ENCODE measurements at places on chromosomes 3 and 15.

DNA sequence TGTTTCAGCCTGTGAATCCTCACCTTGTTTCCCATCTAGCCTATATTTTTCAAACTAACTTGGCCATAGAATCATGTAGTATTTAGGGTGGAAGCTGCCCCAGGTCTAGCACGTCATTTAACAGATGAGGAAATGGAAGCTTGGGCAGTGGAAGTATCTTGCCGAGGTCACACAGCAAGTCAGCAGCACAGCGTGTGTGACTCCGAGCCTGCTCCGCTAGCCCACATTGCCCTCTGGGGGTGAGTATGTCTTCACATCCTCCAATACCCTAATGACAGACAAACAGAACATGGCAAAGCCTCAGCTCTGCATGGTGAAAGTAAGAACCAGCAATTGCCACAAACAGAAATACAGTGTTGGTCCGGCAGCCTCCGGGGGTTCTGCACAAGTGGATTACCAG is 2.2 kb upstream of the CCR5 start:
- peak; percentile 36 for DNase-seq

- no peak for DNase-seq
These were observed 303.5 kb upstream of the LRRFIP2 start for GRCh38 chr3:37477711-37478487.

GRCh38 chr3:197561926-197562325 is 6.2 kb upstream of the BDH1 start:
- DNase-seq, result no peak

GRCh38 chr3:9934235-9934621 is 594 bp downstream of the CRELD1 start:
- DNase-seq, result no peak

DNA sequence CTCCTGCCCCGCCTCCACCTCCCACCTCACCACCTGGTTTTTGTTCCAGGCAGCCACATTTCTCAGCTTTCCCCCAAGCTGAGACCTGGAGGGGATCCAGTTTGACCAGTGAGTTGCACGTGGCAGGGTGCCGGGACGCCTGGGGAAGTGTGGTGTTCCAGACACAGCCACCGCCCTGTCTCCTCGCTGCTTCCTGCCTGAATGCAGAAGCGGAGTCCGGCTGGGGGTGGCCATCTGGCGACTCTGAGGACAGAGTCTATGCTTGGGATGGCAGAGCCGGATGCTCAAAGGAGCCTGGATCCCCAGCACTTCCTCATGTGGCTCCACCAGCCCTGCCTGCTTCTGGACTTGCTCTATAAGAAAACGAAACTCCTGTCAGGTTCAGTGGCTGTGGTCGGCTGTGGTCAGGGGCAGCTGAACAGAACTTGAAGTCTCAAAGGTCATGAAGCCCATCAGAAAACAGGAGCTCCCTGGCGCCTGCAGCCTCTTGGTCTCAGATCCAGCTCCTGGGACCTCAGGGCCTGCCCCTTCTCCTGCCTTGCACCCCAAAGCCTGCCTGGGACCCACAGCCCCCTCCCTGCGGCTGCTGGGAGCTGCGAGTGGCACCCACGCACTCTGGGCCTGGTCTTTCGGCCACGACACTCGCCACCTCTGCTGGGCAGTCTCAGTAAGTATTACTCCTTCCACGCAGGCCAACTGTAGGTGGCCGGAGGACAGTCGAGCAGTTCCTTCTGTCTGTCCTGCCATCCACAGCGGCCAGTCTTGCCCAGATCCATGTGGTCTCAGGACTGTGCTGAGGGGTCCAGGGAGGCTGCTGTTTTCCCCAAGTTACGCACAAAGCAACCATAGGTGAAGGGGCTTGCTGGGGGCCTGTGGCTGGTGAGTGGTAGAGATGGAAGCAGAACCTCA is 112.8 kb upstream of the MEF2A start:
- DNase-seq, result no peak

GRCh38 chr3:45021524-45022297 is 4.4 kb upstream of the CLEC3B start:
- DNase-seq, result no peak

- no peak for DNase-seq
These were observed 7.1 kb downstream of the GPD1L start for GRCh38 chr3:32113566-32113965.

DNA sequence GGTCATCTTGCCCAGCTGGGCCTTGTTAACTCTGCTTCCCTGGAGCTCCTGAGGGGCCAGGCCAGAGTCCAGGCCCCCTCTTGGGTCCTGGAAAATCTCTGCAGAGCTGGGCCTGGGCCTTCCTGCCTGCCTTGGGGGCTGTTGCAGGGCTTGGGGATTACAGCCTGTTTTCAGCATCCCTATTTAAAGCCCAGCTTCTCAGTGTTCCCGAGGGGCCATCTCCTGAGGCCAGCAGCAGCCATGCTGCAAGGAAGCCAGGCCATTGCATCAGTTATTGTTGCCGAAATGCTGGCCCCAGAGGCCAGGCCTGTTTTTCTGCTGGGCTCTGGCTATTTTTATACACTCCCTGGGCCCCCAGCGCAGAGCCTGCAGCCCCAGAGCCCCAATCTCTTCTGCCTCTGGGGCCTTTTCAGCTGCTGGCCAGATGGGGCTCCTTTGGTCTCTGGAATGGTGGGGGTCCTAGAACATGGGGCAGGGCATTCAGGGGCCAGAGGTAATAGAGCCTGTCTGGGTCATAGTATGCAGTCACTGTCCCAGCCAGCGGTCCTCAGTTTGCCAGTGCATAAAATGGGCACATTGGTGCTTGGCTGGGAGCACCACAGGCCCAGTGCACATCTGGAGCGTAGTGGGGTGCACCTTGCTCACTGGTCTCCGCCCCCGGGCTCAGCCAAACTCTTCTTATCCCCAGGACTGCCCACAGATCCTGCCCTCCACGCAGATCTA is 28.5 kb downstream of the PLXNA1 start:
- no peak for DNase-seq

DNA sequence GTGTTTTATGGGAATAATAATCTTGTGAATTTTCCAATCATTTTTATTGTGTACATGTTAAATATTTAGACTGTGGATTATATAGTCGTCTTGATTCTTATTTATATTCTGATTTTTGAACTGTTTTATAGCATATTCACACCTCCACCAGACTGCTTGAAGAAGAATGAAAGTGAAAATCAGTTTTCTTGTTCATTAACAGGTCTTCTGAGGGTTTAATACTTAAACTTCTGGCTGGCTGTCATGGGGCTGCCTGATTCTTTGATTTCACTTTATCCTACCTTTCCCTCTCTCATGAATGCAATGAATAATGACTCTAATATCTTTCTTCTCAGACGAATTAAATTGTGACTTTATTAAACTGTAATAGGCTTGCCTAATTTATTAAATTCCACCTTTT is 56.2 kb downstream of the ATP2C1 start:
- no peak for DNase-seq

DNA sequence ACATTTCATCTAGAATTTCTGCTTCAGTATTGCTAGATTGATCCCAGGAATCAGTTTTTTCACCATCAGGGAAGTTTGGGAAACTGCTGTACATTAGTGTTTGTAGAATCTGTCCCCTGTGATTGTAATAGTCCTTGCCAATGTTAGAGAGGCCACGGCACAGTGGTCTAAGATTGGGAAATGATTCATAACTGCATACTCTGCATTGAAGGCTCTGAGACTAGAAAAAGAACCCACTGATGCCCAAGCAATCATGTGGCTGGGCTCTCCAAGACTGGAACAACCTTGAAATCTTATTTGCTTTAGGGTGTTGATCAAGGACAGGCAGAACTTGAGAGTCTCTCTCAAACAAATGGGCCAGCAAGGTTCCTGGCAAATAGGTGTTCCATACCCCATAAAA is 245.6 kb upstream of the LRTM1 start:
- no peak for DNase-seq

DNA sequence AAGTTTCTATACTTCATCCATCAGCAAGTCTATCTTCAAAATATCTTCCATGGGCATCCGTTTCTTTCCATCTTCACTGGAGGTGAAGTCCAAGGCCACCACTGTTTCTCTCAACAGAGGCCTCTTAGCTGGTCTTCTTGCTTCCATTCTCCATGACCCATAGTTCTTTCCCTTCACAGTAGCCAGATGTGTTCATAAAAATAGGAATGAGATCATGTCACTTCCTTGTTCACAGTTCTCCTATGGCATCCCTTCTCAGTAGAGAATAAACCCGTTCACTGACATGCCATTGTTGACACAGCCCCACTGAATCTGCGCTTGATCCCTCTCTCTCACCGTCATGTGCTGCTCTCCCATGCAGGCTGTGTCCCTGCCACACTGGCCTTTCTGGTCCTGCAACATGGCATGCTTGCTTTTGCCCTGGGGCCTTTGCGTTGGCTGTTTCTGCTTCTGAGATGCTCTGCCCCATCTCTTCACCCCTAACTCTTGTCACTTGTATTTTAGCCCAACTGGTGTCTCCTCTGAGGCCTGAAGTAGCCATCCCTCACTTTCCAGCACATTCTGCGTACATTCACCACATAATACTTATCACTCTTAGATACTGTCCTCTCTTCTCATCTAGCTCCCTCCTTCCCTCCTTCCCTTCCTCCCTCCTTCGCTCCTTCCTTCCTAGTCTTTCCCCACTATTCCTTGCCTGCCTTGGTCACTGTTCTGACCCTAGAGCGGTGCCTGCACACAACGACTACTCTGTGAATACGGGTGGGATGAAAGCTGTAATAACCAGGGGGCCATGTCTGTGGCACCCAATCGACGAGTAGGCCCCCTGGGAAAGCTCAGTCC is 42.0 kb downstream of the STARD5 start:
- no peak for DNase-seq

DNA sequence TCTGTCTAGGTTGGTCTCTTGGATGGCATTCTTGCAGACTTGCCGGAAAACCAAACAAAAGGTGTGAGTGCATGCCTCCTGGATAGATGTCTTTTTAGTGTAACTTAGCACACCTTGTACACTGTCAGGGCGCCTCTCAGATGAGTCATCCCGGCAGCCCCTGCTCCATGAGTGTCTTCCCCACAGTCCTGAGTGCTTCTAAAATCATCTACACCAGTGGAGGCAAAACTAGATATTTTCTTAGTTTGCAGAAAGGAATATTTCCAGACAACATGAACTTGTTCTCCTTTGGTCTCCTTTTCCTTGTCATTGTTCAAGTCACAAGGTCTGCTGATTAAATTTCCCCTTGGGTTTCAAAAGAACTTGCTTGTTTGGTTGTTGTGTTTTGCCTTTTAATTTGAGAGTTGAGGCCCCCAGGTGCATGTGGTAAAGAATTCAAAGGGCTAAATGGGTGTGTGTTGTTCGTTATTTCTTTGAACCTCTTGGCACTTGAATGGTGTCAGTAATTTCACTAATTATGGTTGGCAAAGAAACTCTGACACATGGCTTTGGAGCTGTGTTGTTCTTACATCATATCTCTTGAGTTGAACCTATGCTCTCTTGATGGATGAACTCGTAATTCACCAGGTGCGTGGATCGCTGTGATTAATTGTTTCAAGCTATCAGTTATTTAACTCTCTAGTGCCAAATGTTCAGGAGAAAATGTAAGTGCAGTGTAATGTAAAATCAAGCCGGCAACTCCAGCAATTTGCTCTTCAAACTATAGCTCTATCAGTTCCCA is 98.2 kb downstream of the IGF1R start:
- no peak for DNase-seq
